Activated naive CD4-positive, alpha-beta T cell treated with anti-CD3 and anti-CD28 coated beads, Interleukin-2, amount 50 U/mL, for 72 hours (primary cell): ENCODE measurements at places on chromosomes 2 and 18. TPM values are rescaled to one million over a fixed set of nuclear protein-coding genes. Genes with fewer than 3 reads are reported as not detected.

DNA sequence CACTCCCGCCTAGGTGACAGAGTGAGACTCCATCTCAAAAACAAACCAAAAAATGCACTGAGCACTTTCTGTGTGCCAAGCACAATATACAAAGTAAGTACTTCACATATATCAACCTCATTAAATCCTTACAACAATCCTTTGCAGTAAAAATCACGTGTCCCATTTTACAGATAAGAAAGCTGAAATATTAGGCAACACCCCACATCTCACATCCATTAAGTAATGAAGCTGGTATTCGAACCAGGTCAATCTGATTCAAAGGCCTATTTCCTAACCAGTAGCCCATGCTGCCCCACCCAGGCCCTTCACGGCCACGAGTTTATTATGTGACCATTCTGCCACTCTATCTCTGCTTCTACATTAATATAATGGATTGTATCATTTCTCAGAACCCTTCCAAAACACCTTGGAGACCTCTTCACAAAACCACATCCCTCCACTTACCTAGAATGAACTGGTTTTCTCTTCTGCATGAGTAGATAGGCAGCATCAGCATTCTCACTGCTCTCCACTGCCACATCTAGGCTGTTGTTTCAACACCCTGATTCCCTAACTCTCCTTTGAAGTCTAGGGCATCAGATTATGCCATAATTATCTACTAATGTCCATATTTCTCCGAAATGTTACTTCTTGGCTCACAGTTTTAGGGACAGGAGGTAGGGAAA, 3.1 kb upstream of the EXOC6B start:
- DNase-seq: no peak

DNA sequence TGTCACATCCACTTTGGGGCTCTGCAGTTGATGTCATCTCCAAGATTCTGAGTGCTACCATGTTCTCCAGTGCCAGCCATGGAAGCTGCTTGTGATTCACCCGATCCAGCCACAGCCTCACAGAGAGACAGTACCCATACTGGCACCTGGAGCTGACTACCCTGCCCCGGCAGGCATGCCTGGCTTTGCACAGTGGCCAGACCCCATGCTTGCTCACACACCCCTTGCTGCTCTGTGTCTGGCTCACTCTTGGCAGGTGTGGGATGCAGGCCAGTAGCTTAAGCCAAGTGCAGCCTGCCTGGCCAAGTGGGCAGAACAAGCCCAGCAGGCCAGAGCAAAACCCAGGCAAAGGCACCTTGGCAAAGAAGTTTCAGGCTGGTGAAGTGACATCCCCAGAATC, 828.4 kb upstream of the VRK2 start:
- no peak for DNase-seq

DNA sequence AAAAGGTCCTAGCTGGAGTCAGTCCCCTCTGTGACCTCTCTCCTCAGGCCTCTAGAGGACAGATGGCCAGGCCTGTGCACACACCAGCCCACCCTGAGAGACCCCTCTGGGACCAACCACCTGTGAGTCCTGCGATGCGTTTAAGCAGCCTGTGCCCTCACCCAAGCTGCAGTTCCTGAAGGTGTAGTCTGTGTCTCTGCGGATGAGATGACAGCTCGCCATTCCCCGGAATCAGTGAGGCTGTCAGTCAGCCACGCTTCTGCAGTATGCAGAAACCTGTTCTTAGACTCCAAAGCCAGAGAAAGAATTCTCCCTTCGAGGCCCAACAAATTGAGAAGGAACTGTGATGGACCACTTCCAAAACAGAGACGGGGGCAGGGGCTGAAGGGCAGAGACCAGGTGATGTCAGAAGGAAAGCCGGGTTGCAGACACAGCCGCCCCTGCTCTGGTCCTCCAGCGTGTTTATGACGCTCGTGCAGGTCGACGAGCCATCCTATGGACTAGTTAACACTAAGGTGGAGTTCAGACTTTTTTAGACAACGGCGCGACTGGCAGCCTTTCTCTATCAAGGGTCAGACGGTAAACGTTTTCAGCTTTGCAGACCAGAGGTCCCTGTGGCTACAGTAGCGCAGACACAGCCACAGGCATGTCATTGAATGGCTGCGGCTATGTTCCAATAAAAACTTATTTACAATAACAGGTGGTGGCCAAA, 10.2 kb downstream of the MTERF4 start:
- DNase-seq: no peak

GRCh38 chr18:74225193-74225840, 66.4 kb downstream of the CYB5A start:
- no peak for DNase-seq

DNA sequence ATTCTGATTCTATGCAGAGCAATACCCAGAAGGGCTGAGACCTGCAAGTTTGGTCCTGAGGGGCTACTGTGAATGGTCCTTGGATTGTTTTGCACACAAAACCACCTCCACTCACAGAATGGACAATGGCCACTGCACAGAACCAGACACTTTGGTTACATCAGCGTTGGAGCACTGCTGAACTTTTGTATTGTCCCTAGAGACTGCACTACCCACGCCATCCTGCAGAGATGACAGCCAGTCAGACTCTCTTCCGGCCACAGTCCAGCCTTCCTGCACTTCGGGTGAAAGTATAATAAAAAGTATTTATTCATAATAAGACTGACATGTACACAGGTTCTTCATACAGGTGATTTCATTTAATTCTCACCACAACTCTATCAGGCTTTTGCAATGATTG, 35.7 kb downstream of the CELF4 start:
- no peak for DNase-seq

GRCh38 chr2:222595581-222595980, 60.3 kb downstream of the FARSB start:
- DNase-seq: no peak

GRCh38 chr18:3577281-3577855, 127.4 kb downstream of the TGIF1 start:
- DNase-seq: no peak

GRCh38 chr18:55248495-55248894, 289.2 kb upstream of the CCDC68 start:
- no peak for DNase-seq

GRCh38 chr2:176709991-176710390, 440.7 kb downstream of the MTX2 start:
- no peak for DNase-seq

GRCh38 chr2:153235516-153235915, 243.0 kb downstream of the RPRM start:
- no peak for DNase-seq

- no peak for DNase-seq
These were observed 136.3 kb downstream of the TMEM17 start for GRCh38 chr2:62369541-62370202.

DNA sequence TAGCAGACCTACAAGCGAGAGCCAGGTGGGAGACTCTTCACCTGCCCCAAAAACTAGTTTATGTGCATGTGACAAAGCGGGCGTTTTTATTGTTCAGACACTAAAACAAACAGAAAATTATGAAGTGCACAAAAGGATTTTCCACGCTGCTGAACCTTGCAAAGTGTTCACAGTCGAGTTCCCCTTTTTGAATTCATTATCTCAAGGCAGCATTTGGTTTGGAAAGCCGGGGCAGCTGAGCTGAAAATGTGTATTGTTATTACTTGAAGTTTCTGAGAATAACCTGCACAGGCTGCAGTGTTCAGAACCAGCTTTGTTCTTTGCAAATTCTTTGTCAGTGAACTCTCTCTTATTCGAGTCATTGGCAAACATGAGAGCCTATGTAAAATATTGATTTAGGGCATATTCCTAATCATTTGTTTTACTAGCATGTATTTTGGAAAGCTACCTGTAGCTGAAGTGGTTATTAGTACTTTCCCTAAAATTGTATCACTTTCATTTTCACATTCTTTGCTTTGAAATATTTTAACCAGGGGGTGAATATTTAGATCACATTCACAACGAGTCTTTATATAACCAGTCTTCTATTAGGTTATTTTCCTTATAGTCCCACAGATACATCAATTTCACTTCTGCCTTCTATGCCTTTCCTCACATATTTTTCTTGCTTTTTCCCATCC, 59.5 kb downstream of the LRRTM1 start:
- DNase-seq: no peak

- no peak for DNase-seq
These were observed 57.1 kb downstream of the SLC16A14 start for GRCh38 chr2:230011617-230012016.

- no peak for DNase-seq
These were observed 424.8 kb upstream of the ZEB2 start for GRCh38 chr2:144944546-144945220.

GRCh38 chr2:201795607-201796477, 10.5 kb upstream of the CDK15 start:
- DNase-seq: peak; percentile 7

DOK6 gene
- total RNA-seq: not detected

FBLN7 gene
- 48.5 TPM for total RNA-seq

MC2R gene
- total RNA-seq: not detected

SP140 gene
- 75.8 TPM for total RNA-seq

C2orf66 gene
- 0.53 TPM for total RNA-seq
